ENCODE measurements at places on chromosomes 6 and 20.

- DNase-seq = no peak
Observed at GRCh38 chr6:135195041-135195440, 13.9 kb downstream of the MYB start.

- DNase-seq = no peak
Observed at GRCh38 chr20:46720776-46721425, 11.5 kb downstream of the SLC2A10 start.

GRCh38 chr6:53090576-53090975, 25.4 kb downstream of the FBXO9 start:
- no peak for DNase-seq

GRCh38 chr20:15759594-15759993, 813.7 kb downstream of the KIF16B start:
- no peak for DNase-seq

GRCh38 chr20:62876501-62876901, 14.9 kb upstream of the TCFL5 start:
- DNase-seq = no peak

- peak; percentile 87 for DNase-seq
Observed at GRCh38 chr6:44247338-44248302, 719 bp downstream of the HSP90AB1 start.

GRCh38 chr20:57838670-57839151, 128.9 kb upstream of the PMEPA1 start:
- DNase-seq = no peak

DNA sequence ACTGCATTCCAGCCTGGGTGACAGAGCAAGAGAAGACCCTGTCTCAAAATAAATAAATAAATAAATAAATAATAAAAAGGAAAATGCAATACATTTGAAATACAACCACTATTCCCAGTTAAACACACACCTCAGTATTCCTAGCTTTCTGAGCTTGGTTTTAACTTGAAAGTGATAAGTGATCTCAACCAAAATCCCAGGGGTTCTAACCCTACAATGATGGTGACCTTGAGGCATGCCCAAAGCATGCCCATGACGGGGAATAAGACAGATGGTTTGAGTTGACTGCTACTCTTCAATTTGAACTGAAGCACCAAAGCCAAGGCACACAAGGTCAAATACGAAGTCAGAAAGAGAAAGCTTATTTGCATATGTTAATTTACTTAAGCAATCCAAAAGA, 96.9 kb downstream of the ZFP64 start:
- no peak for DNase-seq

DNA sequence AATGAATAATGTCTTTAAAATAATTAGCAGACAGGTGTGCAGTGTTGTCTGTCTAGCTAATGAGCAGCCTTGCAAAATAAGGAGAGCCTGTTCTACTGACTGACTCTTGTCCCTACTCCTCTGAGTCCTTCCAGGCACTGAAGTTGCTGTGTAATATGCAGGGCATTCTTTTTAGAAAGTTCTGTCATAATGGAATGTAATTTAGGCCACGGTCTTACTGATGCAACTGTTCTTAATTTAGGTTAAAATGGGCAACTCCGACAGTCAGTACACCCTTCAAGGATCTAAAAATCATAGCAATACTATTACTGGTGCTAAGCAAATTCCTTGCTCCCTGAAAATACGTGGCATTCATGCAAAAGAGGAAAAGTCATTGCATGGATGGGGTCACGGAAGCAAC, 133.9 kb downstream of the TIAM2 start:
- no peak for DNase-seq

DNA sequence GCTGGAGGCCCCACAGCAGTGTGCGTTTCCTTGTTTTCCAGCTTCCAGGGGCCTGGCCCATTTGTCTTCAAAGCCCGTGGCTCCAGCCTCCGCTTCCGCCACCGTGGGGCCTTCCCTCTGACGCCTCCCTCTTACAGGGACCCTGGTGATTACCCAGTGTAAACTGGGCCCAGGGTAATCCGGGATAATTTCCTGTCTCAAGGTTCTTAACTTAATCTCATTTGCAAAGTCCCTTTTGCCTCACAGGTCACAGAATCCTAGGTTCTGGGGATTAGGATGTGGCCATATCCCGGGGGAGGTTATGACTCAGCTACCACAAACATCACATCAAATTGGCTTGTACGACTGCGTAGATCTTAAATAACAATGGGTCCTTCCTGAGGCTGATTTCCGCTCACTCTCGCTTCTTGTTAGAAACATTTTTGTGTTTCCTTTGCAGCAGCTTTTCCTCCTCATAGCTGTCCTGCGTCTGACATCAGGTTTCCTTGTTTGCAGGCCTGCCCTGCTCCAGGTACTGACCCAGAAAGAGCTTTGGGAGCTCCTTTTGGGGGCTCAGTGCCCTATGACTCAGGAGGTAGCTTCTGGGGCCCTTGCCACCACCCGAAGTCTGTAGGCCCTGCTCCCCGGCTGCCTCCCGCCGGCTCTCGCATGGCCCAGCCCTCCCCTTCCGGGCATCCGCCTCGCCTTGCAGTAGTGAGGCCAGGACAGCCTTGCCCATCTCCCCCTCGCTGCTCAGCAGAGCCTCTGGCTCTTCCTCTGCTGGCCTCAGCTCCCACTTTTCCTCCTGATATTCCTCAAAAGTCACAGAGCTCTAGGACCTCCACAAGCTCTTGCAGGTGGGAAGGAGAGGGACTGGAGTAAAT, 100.5 kb downstream of the ERMARD start:
- DNase-seq = peak; percentile 41

DNA sequence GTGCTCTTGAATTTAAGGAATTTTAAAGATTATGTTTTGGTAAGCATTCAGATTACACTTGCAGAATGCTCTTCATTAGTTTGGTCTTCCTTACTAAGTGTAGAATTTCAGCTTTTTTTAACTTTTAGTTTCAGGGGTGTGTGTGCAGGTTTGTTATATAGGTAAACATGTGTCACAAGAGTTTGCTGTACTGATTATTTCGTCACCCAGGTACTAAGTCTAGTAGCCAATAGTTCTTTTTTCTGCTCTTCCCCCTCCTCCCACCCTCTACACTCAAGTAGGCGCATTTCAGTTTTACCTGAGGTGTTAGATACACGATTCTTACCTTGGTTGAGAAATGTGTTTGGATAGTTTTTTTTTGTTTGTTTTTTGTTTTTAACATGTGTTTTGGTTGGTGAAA, 68.3 kb downstream of the AFG1L start:
- no peak for DNase-seq

DNA sequence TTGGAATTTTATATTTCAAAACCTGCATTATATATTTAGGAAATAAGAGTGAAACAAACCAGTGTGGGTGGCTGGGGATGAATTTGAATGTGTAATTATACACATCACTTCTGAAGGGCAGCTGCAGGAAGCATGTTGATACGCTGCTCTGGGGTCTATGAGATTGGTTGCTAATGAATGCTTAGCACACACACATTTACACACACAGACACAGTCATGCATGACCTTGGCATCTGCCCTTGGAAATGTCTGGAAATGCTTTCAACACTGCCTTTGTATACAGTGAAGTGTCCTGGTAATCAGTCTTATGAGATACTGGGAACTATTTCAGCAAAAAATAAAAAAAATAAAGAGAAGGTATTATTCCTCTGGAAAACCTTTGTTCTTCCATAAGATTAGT, 83.4 kb downstream of the ELOVL4 start:
- DNase-seq = no peak

DNA sequence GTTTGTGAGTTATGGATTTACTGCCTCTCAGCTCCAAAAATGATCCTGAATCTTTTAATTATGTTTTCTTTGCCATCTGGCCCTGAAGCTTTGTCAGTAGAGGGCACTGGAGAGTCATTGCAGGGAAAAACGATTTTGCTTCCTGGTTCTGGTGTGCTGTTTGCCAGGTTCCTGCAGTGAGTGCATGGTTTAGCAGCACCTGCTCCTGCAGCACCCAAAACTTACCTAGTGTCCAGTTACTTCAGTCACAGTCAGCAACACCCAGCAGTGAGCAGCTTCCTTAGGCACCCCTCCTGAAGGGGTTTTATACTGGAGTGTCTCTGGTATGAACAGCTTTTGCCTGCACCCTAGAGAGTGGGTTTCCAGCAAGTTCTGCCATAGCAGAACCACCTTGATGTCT, 6.0 kb upstream of the TRIM26 start:
- DNase-seq = no peak

GRCh38 chr6:106397431-106397830, 36.9 kb downstream of the CRYBG1 start:
- no peak for DNase-seq

- no peak for DNase-seq
Observed at GRCh38 chr6:163296835-163297519, 117.5 kb upstream of the QKI start.

- DNase-seq = peak; percentile 63
Observed at GRCh38 chr6:92779746-92780145, 639.6 kb downstream of the EPHA7 start.

- DNase-seq = no peak
Observed at GRCh38 chr20:31593221-31594001, 11.7 kb upstream of the ID1 start.

- no peak for DNase-seq
Observed at GRCh38 chr6:125802943-125803377, 12.2 kb downstream of the NCOA7 start.

DNA sequence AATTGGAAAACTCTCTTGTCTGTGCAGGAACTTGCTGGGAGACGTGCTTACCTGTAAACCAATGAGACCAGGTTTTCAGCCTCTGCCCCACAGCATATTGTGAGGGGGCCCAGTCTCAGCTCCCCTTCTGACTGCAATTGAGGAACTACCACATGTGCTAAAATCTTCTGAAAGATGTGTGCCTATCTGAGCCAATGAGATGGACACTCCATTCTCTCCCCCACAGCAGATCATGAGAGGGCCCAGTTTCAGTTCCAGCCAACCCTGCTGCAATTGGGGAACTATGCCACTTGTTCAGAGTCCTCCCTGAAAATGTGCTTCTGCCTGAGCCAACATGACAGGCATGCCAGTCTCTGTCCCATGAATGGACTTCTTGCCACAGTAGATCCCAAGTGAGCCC, 20.9 kb upstream of the PI3 start:
- no peak for DNase-seq

DNA sequence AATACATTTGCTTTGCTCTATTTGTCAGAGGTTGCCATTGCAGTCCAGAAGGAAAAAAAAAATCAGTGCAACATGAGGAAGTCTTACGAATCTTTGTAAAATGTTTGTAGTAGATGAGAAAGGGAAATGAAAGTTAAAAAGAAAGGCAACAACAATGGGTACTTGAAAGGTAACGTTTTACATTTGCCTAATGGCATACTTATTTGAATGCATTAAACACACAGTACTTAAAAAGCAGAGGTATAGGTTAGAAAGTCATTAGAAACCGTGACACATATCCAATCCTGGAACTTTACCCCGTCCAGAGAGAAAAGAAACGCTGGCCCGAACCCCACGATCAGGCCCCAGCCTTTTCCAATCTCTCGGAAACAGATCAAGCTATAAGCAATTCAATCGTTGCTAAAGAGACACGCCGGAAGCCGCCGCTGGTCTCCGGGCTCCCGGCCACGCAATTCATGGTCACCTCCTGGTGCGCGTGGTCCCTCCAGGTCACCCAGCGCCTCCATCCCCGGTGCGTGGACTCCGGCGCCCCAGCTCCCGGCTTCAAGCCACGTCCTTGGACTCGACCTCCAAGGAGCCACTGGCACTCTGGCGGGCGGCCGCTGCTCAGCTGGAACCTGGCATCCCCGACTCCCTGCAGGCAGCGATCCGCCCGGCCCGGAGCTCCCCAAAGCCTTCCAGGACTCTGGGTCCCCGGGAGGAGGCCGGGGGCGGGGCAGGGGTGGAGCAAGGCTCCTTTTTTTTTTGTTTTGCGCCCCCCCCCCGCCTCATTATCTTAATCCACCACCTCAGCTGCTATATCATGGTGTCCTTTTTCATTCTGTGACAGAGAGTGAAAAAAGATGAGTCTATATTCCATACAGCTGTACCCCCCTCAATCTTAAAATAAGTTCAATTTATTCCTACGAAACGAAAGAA, at the start of gene SLC18B1:
TSS of gene SLC18B1 (minus strand) at position 687 of the 918 bp plus-strand sequence. CDS start at position 506, 181 bp downstream.
- DNase-seq = peak; percentile 78

DNA sequence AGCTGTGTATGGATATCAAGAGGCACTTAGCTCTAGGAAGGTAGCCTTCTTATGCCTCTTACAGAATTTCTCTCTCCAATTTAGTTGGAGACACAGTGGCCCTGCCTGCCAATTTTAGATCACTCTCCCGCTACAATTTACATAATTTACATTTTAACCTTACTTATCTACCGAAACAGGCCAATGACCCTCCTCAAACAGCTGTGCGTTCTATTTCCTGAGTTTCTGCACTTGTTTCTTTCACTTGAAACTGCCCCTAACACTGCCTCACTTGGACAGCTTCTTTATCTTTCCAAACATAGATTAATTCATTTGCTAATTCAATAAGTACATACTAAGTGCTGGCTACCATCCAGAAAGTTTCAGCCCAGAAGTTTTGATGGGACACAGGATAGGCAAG, 52.9 kb upstream of the HDDC2 start:
- no peak for DNase-seq

GRCh38 chr6:119237177-119237715, 112.3 kb downstream of the MAN1A1 start:
- DNase-seq = no peak

All from sciatic nerve (tissue), 2 donors.